ENCODE measurements at places on chromosomes 2 and 18. TPM values are rescaled to one million over a fixed set of nuclear protein-coding genes. Genes with fewer than 3 reads are reported as not detected.

ACTG2 gene
- 1.6 TPM for total RNA-seq

DNA sequence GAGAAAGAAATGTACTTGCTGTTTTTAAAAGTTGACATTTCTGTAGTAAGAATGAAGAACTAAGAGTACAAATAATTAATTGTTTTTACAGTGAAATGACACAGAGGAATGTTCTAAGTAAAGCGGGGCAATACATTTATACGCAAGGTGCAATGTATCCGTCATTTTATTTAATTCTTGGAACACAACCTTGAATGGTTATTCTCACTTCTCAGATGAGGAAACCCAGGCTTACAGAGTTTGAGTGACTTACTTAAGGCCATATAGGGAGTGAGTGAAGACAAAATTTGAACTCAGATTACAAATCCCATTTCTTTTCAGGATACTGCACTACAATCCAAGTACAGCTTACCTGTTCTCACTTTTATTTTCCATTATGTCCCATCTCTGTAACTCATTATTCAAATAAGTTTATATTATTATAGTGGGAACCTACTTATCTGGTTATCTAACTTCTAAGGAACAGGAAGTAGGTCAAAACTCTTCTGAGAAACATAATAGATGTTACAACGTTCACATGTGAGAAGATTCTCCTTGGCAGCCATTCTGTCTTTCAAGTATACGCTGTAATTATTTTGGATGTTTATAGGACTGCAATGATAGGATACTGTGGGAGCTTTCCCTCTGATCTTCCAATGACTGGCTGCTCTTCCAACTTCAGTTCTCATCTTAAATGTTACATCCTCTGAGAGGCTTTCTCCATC lies 12.3 kb upstream of the STK17B start:
- DNase-seq: no peak

GALNT5 gene
- total RNA-seq: not detected

DNA sequence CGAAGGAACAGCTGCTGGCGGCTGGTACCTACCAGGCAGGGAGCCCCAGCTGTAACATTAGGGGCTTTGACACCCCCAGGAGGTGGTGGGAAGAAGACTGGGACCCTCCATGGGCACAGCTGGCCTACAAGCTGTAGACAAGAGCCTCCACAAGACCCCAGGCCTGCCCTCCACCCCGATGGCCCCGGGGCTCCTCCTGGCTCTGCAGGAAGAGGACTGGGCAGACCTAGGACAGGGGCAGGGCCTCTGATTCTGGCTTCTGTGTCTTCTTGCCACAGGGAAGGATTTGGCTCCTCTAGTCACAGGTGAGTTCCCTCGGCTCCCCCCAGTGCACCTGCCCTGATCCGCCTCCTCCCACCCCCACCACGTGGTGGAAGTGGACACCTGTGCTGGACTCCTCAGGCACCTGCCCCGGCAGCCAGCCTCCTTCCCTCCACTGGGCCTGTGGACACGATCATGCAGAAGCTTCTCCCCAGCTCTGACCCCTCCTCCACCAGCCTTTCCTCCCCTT lies 53.4 kb upstream of the ODC1 start:
- no peak for DNase-seq

DNA sequence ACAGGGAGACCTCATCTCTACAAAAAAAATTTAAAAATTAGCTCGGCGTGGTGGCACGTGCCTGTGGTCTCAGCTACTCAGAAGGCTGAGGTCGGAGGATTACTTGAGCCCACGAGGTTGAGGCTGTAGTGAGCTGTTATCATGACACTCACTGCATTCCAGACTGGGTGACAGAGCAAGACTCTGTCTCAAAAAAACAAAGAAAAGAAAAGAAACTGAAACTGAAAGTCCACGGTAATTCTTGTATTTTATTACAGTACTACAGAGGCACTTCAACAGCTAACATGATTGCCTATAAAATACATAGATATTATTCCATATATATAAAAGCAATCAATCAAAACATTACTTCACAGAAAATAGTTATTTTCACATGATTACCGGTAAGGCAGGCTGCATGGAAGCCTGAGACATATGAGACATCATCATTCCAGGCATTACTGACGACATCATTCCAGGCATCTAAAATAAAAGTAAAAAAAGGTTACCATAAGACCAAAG lies 23.1 kb downstream of the PRPF40A start:
- no peak for DNase-seq

PGAP1 gene
- 46.5 TPM for total RNA-seq

GRCh38 chr2:225002039-225002655 lies 40.1 kb downstream of the DOCK10 start:
- DNase-seq: peak; percentile 79

DNA sequence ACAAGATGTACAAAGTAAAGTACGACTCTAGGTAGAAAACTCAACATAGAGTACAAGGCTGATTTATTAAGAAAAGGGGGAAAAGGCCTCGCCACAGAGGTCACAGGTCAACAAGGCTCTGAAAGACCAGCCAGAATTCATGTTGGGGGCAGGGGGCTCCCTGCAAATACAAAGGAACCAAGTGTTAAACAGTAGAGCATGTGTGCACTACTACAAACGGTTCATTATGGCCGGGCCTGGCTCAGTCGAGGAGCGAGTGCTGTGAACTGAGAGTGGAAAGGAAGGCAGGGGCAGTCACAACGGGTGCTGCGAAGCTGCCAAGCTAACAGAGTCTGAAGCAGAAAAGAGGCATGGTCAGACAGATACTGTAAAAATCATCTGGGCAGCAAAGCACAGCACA lies 77.1 kb downstream of the MBOAT2 start:
- DNase-seq: no peak

- no peak for DNase-seq
These were observed 16.7 kb upstream of the GLS start for GRCh38 chr2:190863946-190864345.

FOXI3 gene
- total RNA-seq: 2.6 TPM

DNA sequence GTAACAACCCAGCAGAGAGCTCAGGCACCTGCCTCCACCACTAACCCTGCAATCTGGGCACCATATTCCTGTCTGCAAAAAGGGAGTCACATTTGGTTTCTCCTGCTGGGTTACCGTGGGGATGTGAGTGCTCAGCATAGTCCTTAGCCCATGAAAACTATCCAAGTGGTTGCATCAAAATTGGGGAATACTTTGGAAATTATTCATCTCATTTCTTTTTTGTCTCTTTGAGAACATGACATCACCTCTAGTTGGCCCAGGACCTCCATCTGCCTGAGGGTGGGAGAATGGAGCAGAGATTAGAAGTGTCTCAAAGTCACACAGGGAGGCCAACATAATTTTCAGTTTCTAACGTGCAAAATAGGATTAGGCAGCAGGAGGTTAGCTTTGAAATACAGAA lies 19.3 kb upstream of the SPP2 start:
- DNase-seq: no peak

- DNase-seq: peak; percentile 83
These were observed 514 bp downstream of the BCL2L11 start for GRCh38 chr2:111121028-111121827.

GRCh38 chr2:230441227-230441897 lies 25.4 kb downstream of the SP100 start:
- no peak for DNase-seq

DNA sequence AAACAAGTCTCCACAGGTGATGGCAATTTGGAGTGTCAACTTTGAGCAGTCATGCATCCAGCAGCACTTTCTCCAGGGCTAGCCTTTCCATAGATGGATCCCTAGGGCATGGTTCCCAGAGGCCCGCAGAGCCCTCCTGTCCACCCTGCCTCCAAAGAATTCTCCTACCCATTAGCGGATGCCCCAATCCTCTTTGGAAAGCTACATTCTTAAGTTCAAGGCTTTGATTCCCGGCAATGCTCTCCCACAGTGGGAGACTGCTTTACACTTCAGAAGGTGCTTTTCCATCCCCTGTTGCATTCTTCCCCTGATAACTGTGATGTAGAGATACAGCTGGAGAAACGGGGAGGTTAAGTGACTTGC lies 61.3 kb downstream of the ACAA2 start:
- DNase-seq: peak; percentile 70

DNA sequence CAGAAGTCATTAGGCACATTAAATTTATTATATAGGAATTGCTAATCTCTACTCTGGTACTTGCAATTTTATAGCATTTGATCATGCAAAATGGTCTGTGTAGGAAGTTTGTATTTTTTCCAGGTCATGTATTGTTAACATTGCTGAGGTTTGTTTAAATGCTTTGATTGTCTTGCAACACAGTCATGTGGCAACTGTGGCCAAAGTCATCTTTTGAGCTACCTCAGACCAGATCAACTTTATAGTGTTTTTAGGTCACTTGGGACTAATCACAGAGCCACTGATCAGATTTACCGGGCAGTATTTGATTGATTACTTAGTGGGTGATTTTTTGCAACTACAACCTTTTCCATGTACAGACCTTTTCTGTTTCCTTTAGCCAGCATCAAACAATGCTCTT lies 3.7 kb downstream of the SERPINB5 start:
- no peak for DNase-seq

REG3G gene
- not detected for total RNA-seq

COPS8 gene
- 73.1 TPM for total RNA-seq

DNA sequence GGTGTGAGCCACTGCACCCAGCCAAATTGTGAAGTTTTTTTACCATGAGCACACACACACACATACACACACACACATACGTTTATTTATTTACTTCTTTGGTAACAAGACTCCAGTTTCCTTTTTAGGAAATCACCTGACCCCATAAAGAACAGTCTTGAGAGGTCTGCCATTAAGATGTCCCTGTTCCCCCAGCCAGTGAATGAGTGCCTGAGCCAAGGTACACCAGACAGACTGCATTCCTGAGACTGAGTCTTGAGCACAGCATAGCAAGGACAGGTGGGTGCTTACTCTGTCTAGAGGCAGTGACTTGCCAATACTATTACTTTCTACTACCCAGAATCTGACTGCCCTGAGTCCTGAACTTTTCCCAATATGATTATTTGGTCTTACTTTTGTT lies 167.2 kb upstream of the SATB2 start:
- DNase-seq: no peak

GRCh38 chr2:148745151-148745851 lies 100.8 kb downstream of the EPC2 start:
- no peak for DNase-seq

GALR1 gene
- not detected for total RNA-seq

DNA sequence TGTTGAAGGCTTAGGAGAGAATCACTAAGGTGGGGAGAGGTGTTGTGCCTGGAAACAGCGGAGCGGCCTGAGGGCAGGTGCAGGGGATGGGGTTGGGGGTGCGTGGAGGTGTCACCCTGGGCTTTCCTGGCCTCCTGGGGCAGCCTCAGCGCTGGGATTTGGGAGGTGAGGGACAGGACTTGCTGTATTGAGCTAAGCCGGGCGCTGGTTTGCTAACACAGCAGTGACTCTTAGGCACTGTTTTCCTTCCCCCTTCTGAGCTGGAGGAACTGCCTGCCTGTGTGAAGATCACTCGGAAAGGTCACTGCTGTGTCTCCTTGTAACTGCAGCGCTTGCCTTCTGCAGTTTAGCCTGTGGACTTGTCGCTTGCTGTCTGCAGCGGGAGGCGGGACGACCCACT lies 21.2 kb downstream of the PRELID3A start:
- DNase-seq: no peak

DNA sequence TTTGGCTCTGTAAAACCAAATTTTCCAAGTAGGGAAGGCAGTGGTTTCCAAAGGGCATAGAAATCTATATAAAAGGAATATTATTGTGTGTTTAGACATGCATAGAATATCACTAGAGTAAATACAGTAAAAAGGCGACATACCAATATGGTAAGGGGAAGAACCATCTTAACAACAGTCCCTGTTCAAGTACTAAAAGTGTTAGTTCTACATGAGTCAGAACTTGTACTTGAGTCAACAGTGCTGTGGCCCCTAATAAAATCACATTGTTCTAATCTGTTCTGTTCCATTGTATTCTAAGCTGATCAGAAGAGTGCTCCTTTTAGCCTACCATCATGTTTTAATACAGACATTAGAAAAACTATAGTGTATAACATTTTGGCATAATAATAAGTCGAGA lies 36.1 kb upstream of the TNFRSF11A start:
- DNase-seq: no peak

LAMA3 gene
- total RNA-seq: 0.90 TPM

DNA sequence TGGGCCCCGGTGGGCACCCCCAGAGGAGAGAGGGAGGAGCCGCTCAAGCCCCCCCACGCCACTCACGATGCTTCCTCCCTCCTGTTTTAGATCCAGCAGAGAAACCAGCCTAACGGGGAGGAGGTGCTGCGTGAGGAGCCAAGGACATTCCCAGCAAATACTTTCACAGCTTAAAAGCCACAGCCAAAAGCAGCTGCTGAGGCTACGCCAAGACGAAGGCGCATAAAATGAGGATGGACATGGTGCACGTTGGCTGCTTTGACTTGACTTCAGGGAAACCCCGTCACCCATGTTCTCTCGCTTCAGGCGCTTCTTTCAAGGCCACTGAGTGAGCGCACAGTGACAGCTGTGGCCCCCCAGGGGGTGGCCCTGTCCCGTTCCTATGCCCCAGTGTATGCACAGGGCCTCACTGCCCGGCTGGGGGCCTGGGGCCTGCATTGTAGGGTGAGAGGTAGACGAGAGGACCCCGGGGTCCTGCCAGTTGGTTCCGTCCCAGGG lies 72.1 kb upstream of the PXDN start:
- DNase-seq: no peak

GRCh38 chr18:56593906-56594305 lies 44.5 kb downstream of the TXNL1 start:
- no peak for DNase-seq

GRCh38 chr18:42228581-42228980 lies 273.5 kb downstream of the PIK3C3 start:
- DNase-seq: no peak

GRCh38 chr2:60465736-60466135 lies 87.7 kb downstream of the BCL11A start:
- DNase-seq: peak; percentile 33

- DNase-seq: no peak
These were observed 51.0 kb upstream of the B3GNT2 start for GRCh38 chr2:62144689-62145477.

GALNT14 gene
- 2.0 TPM for total RNA-seq

- DNase-seq: no peak
These were observed 87.1 kb upstream of the TFCP2L1 start for GRCh38 chr2:121372082-121372481.

DNA sequence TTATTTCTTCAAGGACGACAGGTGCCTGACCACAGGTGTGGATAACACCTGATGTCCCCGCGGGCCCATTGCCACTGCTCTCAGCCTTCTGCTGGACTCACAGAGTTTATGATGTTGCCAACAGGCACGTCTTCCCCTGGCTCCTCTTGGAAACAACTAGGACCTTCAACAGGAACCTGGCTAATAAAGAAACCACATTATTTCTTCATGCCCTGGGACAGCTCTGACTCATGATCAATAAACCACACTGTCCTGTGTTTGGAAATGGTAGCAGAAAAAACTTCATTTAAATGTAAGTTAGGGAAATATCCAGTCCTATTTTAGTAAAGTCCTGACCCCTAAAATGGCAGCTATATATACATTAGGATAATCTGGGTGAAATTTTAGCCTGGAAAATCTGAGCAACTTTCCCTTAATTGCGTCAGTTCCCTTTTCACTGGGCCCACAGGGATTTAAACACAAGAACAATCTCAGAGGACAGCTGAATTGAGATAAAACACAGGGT lies 158.9 kb downstream of the VAPA start:
- DNase-seq: no peak

- no peak for DNase-seq
These were observed 33.4 kb downstream of the YPEL5 start for GRCh38 chr2:30180226-30180625.

Data from endodermal cell (in vitro differentiated cells).